Subcutaneous preadipocyte (primary cell): ENCODE measurements at places on chromosomes 11 and 22. TPM values are rescaled to one million over a fixed set of nuclear protein-coding genes. Genes with fewer than 3 reads are reported as not detected.

The ARHGAP8 gene
- not detected in 2 replicates for total RNA-seq

The CABP4 gene
- not detected in 2 replicates for total RNA-seq

The SMC1B gene
- under 0.01 TPM in 2 replicates for total RNA-seq

The KRTAP5-10 gene
- not detected in 2 replicates for total RNA-seq

The IL17RA gene
- 7.2 and 7.7 TPM in 2 replicates for total RNA-seq

The TNNI2 gene
- not detected in 2 replicates for total RNA-seq

The OR4C5 gene
- total RNA-seq: not detected in 2 replicates

The RIBC2 gene
- total RNA-seq: 1.1 and 1.4 TPM in 2 replicates

The CCDC73 gene
- not detected in 2 replicates for total RNA-seq

The OR51B2 gene
- not detected in 2 replicates for total RNA-seq

The FGF3 gene
- total RNA-seq: not detected in 2 replicates

The MEI1 gene
- total RNA-seq: 0.37 and 3.1 TPM in 2 replicates

The SWAP70 gene
- total RNA-seq: 25.6 and 29.4 TPM in 2 replicates
